ENCODE measurements at places on chromosomes 12 and 14.

- DNase-seq: no peak
Measured at GRCh38 chr14:36580856-36581831, 1.3 kb downstream of the NKX2-8 start.

- DNase-seq: no peak
Measured at GRCh38 chr14:63717702-63718101, 10.2 kb downstream of the SGPP1 start.

DNA sequence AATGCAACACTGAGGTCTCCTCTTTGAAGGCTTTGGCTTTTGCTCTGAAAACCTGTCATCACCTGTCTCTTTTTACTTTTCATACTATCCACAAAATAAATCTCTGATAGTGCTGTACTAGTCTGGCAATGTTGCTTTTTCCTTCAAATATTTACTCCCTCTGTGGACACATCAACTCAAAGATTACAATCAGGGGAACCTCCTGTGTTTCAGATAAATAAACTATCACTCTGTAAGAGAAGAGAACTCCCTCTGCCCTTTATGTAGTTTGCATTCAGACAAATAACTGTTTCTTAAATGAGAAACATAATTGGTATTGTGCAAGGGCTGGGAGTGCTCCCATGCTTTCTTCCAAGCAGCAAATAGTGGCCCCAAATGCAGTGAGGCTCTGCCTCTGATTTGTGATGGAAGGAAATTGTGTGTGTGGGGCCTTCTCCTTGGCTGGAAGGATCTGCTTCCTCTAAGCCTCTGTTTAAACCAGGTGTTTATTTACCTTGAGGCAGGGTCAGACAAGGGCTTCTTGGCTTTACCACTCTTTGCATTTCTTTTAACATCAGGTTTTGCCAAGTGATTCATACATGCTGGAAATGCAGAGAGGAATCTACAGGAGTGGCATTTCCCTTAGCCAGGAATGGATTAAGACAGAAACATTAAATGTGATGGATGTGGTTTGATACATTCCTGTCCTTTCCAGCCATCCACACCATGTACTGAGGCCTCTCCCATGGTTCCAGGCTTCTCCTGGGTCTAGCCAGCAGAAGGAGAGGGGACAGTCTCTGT is 69.0 kb downstream of the AKAP6 start:
- DNase-seq: peak; percentile 53

DNA sequence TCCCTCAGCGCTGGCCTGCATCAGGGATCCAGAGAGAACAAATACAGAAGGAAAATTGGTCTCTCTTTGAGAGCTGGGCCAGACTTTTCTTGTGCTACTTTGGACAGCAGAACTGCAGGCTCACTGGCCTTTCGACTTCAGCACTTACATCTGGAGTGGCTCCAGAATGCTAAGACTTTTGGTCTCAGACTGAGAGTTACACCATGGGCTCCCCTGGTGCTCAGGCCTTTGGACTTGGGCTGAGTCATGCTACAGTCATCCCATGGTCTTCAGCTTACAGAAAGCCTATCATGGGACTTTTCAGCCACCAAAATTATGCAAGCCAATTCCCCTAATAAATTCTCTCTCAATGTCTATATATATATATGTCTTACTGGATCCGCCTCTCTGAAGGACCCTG is 9.0 kb upstream of the CD163 start:
- no peak for DNase-seq

DNA sequence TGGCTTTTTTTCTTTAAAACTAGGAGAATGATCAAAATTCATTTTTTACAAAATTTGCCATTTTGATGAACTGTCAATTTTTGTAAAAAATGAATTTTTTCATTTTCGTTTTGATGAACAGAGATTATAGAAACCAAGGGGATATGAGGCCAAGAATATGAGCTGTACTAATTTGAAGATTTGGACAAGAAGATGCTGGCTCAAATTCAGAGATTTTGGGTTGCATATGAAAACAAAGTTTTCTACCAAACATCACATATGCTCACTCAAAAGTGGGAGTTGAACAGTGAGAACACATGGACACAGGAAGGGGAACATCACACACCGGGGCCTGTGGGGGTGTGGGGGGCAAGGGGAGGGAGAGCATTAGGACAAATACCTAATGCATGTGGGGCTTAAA is 230.7 kb downstream of the SNAPC1 start:
- no peak for DNase-seq

GRCh38 chr14:68703093-68703492 is 89.8 kb downstream of the ZFP36L1 start:
- no peak for DNase-seq

DNA sequence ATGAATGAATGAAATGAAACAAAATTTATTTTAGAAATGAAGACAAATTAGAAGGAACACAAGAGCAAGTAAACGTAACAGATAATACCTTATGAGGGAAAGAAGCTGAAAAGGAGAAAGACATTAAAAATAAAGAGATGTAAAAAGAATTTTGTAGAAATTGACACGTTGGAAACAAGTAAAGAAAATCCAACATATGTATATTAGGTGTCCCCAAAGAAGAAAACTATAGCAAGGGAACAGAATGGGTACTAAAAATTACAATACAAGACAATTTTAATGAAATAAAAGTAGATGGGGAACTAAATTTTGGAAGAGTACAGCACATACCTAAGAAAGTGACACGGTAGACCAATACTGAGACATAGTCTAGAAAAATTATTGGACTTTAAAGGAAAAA is 16.7 kb downstream of the DNM1L start:
- no peak for DNase-seq
